NCI-H774 (cell line): ENCODE measurements at places on chromosomes 7 and 10.
A peak's percentile ranks its signal among the peaks of the same experiment; 100 is the strongest.

GRCh38 chr7:151631570-151631952 lies 111.9 kb upstream of the RHEB start:
- DNase-seq, result peak; percentile 23

GRCh38 chr10:118590334-118590733 lies 5.1 kb downstream of the PRLHR start:
- DNase-seq, result peak; percentile 38

DNA sequence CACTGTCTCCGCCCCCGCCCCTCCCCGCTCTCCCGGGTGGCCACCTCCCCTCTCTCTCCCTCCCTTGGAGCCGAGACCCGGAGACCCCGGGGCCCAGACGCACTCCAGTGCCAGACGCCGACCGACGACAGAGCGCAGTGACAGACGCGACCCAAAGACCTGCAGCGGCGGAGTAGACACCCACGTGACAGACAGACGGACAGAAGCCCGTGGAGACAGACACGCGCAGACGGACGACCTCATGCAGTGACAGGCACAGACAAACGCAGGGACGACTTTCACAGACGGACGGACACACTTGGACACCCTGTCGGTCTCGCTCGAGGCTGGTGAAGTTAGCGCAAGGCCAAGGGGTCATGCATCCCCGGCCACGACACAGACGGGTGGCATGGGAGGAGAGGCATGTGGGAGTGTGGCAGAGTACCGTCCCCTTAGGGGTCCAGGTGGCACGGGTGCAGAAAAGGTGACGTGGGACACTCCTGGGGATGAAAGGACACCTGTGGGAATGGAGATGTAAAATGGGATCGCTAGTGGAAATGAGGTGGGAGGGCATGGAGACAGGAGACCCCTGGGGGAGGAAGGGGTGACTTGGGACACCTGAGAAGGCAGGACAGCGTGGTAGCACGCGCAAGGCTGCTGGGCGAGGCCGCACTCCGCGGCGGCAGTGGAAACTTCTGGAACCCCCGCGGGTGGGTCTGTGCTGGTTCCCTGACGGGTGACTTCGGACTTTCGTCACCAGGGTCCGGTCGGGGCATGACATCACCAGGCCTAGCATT lies 456 bp upstream of the ACHE start:
- DNase-seq, result no peak

DNA sequence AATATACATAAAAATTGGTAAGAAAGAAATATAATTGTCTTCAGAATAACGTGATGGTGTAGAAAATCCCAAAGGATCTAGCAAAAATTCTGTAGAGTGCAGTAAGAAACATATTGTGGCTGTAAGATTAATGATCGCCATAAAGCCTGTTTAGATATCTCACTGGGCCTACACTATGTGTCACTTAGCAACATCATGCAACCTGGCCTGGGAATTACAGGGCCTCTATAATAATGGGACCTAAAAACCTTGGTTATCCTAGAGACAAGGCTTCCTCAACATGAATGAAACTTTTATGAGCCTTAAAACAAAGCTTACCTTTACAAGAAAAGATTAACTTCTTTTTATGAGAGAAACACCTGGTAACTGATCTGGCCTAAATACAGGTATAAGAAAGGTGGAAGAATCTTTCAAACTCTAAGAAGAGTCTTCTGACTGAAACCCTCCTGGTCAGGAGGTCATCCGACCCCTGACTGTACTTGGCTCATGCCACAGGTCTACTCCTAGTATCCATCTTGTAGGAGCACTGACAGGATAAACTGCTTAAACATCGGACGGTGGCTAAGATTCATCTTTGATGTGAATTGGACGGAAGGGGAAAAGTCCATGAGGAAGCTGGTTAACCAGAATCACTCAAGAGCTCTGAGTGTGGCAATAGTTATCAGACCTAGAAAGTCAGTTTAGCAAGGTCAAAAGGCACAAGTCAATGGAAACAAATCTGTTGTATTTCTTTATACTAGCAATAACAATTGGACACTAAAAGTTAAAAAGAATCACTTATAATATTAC lies 1155.1 kb upstream of the SORCS1 start:
- no peak for DNase-seq

DNA sequence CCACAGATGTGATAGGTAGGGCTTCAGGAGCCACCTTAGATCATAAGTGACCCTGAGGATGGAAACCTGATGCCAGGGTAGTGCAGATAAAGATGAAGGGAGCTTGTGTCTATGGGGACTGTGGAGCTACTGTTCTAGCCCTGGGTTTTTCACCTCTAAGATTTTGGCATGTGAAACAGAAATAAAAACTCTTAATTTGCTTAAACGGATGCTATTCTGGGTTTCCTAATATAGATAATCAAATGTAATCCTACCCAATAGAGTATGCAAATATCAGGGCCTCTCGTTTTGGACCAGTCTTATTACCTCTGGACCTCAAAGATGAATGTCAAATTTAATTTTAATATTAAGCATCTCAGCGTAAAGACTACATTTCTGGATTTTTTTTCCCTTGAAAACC lies 49.3 kb downstream of the ABCB4 start:
- no peak for DNase-seq

DNA sequence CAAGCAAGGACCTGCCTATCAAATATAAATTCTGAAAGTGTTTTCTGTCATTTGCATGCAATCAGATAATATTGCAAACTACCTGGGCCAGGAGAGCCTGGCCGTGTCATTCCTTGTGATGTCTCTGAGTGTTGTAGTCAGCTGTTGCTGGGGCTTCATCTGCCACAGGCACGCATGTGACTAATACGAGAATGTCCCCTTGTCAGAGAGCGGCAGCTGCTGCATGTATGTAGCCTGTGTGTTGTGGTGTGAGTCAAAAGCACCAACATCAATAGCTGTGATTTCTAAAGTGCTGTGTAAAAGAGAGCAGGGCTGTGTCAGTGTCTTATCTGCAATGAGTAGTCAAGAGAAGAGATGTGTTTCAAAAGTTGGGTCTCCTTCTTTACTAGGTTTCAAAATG lies 155.4 kb downstream of the POU6F2 start:
- no peak for DNase-seq

DNA sequence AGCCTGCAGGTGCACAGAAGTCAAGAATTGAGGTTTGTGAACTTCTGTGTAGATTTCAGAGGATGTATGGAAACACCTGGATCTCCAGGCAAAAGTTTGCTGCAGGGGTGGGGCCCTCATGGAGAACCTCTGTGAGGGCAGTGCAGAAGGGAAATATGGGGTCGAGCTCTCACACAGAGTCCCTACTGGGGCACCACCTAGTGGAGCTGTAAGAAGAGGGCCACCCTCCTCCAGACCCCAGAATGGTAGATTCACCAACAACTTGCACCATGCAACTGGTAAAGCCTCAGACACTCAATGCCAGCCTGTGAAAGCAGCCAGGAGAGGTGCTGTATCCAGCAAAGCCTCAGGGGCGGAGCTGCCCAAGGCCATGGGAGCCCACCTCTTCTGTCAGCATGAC lies 205.8 kb downstream of the CCSER2 start:
- DNase-seq, result no peak

- DNase-seq, result no peak
Observed at GRCh38 chr10:63723320-63723719, 202.1 kb downstream of the REEP3 start.

GRCh38 chr10:125543796-125544195 lies 139.2 kb downstream of the TEX36 start:
- DNase-seq, result no peak

GRCh38 chr7:38975944-38976392 lies 1.7 kb upstream of the POU6F2 start:
- no peak for DNase-seq

DNA sequence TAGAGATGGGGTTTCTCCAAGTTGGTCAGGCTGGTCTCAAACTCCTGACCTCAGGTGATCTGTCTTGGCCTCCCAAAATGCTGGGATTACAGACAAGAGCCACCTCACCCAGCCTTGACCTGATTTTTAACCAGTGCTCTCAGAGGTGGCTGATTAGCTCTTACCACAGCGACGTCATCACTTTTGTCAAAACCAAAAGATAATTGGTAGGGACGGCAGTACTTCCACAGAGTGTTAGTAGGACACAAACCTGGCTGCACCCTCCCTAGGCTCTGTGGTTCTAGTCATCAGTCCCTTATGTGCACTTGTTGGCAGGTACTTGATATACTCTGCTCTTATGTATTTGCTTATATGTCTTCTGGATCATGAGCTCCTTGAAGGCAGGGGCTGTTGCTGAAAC lies 74.0 kb downstream of the GPR141 start:
- no peak for DNase-seq

GRCh38 chr10:77361426-77361825 lies 276.2 kb downstream of the KCNMA1 start:
- DNase-seq, result no peak

- DNase-seq, result no peak
Observed at GRCh38 chr10:119335671-119336353, 128.4 kb downstream of the GRK5 start.

DNA sequence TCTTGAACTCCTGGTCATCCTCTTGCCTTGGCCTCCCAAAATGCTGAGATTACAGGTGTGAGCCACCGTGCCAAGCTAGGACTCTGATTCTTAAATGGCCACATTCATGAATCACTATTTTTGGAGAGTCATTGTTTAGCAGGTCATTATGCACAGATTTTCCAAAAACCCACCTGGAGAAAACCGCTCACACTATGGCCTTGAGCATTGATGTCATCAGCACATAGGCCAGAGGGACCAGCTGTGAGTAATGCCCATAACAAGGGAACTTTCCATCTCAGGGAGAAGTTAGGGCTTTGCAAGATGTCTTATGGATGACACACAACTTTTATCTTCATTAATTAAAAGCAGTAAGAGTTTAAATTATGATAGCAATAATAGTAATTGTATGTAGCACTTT lies 86.4 kb upstream of the KIF5B start:
- DNase-seq, result no peak

DNA sequence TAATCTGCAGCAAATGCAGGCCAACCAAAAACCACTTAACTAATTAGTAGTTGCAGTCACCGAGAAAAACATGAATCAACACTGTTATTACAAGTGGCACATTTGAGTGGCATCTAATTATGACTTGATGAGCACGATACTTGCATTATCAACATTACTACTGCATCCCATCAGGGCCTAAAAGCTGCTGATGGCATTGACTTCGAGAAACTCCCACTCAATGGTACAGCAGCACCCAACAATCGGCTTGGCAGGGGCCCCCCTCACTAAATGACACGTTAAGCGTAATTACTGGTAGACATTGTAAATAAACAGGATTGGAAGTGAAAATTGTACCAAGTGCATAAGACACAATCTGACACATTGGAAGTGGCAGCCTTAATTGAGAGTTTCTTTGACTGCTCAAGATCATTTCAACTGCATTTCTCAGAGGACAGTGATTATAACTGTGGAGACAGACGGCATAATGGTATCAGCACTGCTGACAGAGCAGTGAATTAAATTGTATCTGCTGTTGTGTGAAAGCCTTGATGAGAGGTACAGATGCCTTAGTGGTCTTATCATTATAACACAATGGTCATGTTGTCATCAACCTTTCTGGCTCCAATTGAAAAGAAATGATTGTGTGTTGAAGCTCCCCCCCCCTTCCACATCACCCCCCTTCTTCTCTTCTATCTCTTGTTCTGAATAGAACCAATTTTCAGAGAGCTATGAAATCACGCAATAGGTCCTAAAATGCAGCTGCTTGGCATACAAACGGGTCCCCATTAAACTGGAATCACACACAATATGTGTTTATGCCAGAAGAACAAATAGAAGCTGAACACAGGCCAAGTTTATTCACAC lies 43.4 kb downstream of the SHTN1 start:
- peak; percentile 74 for DNase-seq

DNA sequence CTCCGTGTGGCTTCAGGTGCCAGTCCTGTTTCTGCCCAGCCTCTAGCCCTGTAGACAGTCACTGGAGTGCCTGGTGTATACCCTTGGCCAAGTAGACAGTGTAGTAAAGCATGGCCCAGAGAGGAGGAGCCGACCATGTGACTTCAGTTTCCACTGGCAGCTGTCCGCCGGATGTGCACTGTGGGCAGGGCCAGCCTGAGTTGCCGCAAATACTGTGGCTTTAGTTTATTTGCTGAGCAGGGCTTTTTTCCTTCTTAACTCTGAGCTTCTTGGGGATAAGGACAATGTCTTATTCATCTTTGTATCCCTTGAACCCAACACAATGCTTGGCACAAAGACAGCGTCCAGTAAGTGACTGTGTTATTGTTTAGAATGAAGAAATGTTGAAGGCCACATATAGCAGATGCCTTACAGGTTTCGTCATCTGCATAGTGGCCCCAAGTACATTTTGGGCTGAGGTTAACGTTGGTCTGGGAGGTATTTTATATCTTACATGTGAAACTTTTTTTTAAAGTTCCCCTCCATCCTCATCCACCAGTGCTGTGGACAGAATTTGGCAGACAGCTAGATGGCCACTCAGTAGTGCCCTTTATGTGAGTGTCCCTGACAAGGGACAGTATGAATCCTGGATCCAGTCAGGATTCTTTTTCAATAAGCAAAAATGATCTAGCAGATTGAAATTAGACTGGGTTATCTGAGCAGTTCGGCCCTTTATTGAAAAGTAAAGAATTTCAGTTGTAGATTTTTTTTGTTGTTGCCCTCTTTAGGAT lies 40.6 kb downstream of the CYP17A1 start:
- DNase-seq, result no peak

DNA sequence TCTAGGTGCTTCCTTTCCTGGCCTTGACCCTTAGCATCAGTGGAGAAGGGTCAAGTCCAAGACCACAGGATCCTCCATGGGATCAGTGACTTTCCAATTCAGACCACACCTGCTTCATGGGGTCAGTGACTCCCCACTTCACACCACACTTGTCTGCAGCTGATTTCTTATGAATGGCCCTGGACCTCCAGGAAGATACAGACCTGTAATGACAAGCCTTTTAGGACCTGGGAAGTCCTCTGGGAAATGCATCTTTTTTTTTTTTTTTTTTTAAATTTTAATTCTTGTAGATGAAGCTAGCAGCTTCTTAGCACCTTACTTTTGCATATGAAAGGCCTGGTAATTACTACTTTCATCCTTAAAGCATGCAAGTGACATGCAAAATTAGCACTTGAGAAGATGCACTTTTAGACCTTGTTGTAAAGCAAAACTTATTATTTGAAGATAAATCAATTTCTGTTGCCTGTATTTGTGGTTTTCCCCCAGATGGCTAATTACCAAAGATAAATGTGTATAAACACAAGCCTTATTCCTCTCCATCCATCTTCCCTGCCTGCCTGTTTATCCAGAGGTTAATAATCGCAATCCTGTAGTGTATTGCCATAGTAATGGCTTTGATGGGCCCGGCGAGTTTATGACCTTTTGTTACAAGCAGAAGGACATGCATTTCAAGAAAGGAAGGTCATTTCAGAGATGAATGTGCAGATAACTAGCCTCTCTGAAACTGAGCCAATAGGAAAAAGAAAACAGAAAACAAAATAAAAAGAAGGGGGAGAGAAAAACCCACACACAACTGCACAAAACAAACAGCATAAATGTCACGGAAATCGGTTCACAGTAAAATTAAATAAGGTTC lies 1018.7 kb downstream of the TYW1 start:
- DNase-seq, result no peak

GRCh38 chr7:34269084-34269483 lies 363.7 kb downstream of the BMPER start:
- DNase-seq, result no peak

DNA sequence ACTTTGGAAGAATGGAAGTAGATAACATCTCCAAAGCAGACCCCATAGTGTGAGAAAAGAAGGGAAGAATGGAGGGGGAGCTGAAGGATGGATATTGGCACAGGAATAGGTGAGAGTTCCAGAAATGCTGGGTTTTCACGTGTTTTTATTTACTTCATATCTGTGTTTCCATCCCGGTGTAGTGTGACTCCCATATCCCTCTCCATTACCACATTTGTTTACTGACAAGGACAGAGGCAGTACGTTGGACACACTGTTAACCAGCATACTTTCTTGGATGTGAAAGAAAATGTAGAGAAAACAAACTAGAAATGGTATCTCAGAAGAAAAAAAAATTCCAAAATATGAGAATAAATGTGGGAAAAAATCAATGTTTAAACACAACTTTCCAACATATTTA lies 124.4 kb upstream of the PFKP start:
- no peak for DNase-seq
